ENCODE measurements at places on chromosomes 1 and 21. TPM values are rescaled to one million over a fixed set of nuclear protein-coding genes. Genes with fewer than 3 reads are reported as not detected.
A peak's percentile ranks its signal among the peaks of the same experiment; 100 is the strongest.

The FCAMR gene
- 0.20 TPM for total RNA-seq

The HES2 gene
- total RNA-seq: 0.72 TPM

The C1orf94 gene
- 0.40 TPM for total RNA-seq

The URB1 gene
- 15.9 TPM for total RNA-seq

The ANKRD65 gene
- total RNA-seq: 1.8 TPM

The LDLRAP1 gene
- 7.3 TPM for total RNA-seq

The ADAMTS1 gene
- total RNA-seq: 20.5 TPM

DNA sequence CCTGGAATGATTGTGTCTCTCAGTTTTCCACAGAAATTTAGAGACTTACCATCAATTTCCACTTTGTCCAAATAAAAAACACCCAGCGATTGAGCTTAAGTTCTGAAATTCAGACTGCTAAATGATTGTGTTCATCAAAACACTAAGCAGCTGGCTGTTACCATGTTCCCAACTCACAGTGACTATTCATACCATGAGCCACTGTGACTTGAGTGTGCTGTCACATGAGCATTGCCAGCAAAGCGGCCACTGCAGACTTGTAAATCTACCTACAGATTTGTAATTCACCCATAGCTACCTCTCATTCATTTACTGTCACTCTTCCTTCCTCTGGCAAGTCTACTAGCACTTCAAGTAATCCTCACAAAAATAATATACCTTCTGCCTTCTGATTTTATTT, 17.2 kb upstream of the PRKAB2 start:
- H3K4me1 ChIP-seq: no peaks in the 10 kb centered on the region
- no peaks in the 10 kb centered on the region for H3K36me3 ChIP-seq
- H3K4me3 ChIP-seq: no peak overlapping the region
- no peak for DNase-seq
- no peak overlapping the region for H3K27ac ChIP-seq
- H3K27me3 ChIP-seq: no peaks in the 10 kb centered on the region

DNA sequence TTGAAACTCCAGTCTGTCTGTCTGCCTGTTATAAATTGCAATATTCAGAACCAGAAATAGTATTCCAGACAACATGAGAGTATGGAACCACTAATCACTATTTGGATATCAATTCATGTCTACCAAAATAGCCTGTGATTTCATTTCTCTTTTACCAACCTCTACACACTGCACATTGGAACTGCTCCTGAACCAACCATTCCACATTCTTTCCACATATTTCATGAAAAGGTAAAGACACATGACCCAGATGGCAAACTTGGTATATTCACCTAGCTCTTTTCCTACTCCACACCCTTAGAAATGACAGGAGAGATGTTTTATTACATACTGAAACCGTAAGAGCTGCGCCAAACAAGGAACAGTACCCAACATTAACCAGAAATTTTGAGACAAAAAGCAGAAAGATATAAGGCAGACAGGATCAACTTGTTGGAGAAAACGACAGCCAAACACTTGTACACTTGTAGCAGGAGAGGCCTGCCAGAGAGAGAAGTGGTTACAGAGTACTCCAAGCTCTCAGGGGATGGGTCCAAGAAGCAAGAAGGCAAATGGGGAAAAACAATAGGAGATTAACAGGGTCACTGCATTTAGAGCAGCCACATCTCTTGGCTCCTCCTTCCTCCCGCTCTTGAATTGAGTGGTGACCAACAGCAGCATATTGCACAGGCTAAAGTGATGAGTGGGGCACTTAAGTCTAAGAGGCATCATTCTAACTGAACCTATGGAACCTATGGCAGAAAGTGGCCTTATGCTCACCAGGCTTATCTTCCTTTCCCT, 148.7 kb downstream of the SETD4 start:
- H3K4me1 ChIP-seq: no peaks in the 10 kb centered on the region
- H3K36me3 ChIP-seq: no peaks in the 10 kb centered on the region
- H3K27me3 ChIP-seq: no peaks in the 10 kb centered on the region
- DNase-seq: no peak
- H3K4me3 ChIP-seq: no peak overlapping the region
- no peak overlapping the region for H3K27ac ChIP-seq

GRCh38 chr1:174568551-174568950, 120.8 kb downstream of the GPR52 start:
- no peaks in the 10 kb centered on the region for H3K36me3 ChIP-seq
- no peak for DNase-seq
- no peak overlapping the region for H3K27ac ChIP-seq
- H3K4me1 ChIP-seq: no peaks in the 10 kb centered on the region

DNA sequence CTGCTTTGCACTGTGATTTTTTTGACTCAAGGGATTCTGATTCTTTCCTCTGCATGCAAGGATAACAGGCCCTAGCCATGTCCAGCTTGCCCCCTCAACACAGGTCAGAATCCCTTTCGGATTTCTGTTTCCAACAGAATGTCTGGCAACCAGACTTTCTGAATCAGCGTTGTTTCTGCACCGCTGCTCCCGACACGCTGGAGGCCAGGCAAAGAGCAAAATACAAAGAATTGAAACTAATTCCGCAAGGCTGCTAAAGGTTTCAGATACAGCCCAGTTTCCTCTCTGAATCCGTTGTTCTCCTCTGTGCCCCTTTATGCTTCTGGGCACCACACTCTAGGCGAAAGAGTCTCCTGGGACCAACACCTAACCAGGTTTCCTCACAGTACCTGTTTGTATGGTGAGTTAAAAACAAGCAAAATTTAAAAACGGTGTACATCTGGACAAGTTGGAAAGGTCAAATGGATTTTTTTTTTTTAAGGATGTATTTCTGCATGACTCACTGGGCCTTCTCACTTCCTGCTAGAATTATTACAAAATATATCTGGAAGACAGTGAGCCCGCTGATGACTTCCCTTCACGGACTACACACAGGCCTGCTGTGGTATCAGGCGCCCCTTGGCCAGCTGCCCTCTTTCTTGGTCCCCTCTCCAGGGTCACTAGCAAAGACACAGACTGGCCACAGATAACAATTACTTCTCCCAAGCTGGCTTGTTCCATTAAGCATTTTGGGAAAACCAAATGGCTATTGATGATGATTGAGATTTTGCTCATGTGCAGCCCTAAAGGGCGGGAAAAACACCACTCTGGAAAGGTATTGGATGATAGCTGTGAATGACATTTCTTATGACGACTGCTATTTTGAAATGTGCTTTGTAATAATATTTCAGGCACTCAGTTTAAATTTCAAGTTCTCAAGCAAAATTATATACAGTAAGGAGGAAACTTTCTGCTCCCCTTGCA, 118.3 kb downstream of the TGFB2 start:
- H3K27me3 ChIP-seq: no peaks in the 10 kb centered on the region

DNA sequence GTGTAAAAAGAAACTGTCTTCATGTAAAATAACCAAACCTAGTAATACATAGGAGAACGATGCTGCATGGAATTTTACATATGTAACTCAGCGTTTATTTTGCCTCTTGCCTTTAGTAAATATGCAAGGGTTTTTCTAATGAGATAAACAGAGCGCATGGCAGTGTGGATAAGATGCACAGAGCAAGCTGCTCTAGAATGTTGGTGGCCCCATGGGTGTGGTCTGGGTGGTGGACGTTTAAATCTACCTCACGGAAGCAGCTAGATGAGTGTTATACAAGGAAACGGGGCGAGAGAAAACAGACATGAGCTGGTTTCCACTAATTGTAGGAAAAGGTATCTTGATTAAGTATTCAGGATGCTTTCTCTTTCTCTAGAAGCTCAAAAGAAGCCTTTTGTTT, 205.9 kb downstream of the DSCAM start:
- no peaks in the 10 kb centered on the region for H3K27me3 ChIP-seq
- H3K4me1 ChIP-seq: peaks cover 11% of the 10 kb centered on the region
- no peaks in the 10 kb centered on the region for H3K36me3 ChIP-seq
- H3K4me3 ChIP-seq: no peak overlapping the region
- no peak for DNase-seq
- no peak overlapping the region for H3K27ac ChIP-seq

DNA sequence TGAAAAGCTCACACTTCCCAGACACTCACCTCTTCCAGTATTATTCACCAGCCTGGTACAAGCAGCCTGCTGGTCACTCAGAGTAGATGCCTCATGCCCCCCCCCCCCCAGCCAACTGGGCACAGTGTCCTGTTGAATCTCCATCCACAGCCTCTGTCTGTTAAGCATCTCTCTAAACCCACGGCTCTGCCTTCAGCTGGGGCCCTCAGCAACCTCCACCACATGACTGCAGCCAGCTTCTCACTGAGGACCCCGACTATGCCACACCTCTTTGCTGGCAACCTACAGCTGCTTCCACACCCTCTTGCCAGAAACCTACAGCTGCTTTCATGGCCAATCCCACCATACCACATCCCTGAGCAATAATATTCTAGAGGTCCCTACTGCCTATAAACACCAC, 113.1 kb downstream of the RHOU start:
- no peak for DNase-seq
- H3K4me3 ChIP-seq: no peak overlapping the region
- no peaks in the 10 kb centered on the region for H3K27me3 ChIP-seq
- H3K4me1 ChIP-seq: peaks cover 3% of the 10 kb centered on the region
- no peaks in the 10 kb centered on the region for H3K36me3 ChIP-seq

DNA sequence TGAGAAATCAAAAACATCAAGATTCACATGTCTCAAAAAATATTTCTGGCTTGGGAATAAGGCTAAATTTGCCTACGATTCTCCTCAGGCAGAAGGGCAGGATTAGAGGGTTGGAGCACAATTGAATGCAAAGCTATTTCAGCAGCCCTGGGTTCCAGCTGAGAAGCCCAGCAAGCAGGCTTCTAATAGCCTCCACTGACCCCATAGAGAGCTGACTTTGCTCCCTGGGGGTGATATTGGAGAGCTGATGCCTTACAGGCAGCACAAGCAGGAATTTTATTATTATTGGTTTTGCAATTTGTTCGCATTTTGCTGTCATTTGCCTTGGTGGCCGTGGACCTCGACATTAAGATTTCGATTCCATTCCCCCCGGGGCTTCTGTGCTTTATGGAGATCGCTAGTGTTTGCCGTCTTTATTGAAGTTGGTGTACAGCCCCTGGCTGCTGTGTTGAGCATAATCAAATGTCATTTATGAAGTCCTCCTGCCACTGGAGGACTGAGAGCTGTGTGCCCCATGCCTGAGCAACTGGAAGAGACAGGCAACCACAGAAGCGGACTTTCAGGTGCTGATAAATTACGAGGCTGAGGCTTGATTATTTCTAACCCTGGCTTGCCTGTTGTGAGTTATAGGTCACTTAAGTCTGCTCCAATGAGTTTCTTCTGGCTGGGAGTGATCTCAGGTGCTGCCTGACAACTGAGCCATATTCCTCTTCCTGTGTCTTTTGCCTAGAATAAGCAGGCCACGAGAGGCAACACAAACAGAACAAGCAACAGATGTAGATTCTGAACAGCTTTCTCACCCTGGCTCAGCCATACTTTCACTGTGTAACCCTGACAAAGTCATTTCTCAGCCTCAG, 518.4 kb upstream of the CAMK1G start:
- H3K4me3 ChIP-seq: no peak overlapping the region
- H3K36me3 ChIP-seq: no peaks in the 10 kb centered on the region
- no peak for DNase-seq

DNA sequence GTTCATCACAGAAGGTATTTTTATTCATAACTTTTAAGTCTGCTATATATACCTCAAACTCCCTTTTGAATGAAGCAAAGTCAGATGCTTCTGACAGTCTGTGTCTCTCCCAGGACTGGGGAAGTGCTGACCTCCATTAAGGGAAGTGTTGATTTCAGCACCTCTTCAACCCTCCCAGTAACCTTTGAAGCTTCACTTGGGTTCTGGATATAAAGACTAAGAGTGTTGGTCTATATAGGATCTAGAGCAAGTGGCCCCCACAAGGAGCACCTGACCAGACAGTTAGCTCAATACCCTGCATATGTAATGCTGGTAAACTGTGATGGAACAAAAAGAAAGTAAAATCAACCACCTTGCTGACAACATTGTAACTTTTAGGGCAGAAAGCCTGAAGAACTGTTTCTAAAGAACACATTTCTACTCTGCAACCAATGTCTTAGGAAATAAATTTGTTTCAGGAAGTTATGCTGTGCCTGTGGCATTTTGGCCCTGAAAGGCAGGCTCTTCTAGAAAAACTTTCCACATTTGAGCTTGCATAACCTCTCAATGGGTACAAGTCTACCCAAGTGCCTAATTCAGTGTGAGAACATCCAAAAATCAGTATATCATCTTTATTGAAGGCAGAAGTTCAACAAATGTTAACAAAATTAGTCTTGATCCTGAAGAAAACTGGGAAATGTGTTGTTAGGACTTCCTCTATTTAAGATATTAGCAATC, 865 bp upstream of the PTPN22 start:
- no peak for DNase-seq
- H3K36me3 ChIP-seq: no peaks in the 10 kb centered on the region
- H3K4me3 ChIP-seq: no peak overlapping the region
- no peak overlapping the region for H3K27ac ChIP-seq
- H3K27me3 ChIP-seq: no peaks in the 10 kb centered on the region
- no peaks in the 10 kb centered on the region for H3K4me1 ChIP-seq

GRCh38 chr1:33930346-33931110, 66.6 kb downstream of the HMGB4 start:
- no peak for DNase-seq
- no peak overlapping the region for H3K27ac ChIP-seq

DNA sequence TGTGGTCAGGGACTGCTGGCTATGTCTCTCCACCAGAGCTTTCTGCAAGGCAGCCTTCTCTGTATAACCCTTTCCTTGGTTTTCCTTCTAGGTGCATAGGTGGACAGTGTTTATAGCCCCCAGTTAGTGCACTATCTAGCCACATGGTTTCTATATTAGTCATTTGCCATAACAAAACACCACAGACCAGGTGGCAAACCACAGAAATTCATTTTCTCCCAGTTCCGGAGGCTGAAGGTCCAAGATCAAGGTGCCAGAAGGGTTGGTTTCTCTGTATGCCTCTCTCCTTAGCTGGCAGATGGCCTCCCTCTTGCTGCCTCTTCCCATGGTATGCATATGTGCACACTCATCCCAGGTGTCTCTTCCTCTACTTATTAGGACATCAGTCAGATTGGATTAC, 106.4 kb downstream of the KAZN start:
- peaks cover 3% of the 10 kb centered on the region for H3K4me1 ChIP-seq
- H3K36me3 ChIP-seq: no peaks in the 10 kb centered on the region
- H3K27ac ChIP-seq: no peak overlapping the region
- DNase-seq: no peak

GRCh38 chr1:94416901-94417727, 1.1 kb upstream of the ABCD3 start:
- peak; percentile 52 for DNase-seq
- H3K27ac ChIP-seq: peak overlapping the region; percentile 100
- H3K27me3 ChIP-seq: no peaks in the 10 kb centered on the region
- H3K4me3 ChIP-seq: peak overlapping the region; percentile 81

DNA sequence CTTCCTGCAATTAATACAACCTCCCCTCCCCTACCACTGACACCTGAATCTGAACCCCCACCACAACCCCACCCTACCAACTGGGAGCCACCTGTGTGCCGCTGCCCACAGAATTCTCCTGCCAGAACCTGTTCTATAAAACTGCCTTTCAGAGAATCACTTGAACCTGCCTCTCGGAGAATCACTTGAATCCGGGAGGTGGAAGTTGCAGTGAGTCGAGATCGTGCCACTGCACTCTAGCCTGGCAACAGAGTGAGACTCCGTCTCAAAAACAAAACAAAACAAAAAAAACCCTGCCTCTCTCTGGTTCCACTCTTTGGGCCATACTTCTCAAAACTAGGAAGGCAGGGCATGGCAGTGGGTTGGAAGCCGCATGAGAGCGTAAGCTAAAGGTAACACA, 5.7 kb downstream of the URB1 start:
- no peak for DNase-seq
- H3K36me3 ChIP-seq: peaks cover 39% of the 10 kb centered on the region
- H3K27me3 ChIP-seq: no peaks in the 10 kb centered on the region
- no peak overlapping the region for H3K4me3 ChIP-seq
- H3K27ac ChIP-seq: no peak overlapping the region

GRCh38 chr1:168636200-168636599, 59.8 kb downstream of the XCL1 start:
- H3K4me3 ChIP-seq: no peak overlapping the region
- H3K4me1 ChIP-seq: no peaks in the 10 kb centered on the region
- H3K36me3 ChIP-seq: no peaks in the 10 kb centered on the region

Data from spinal cord (tissue), 10 donors.